Thoracic aorta endothelial cell (primary cell): ENCODE measurements at places on chromosomes 3 and 15. TPM values are rescaled to one million over a fixed set of nuclear protein-coding genes. Genes with fewer than 3 reads are reported as not detected.

GATM gene
- 0.66 and 1.3 TPM in 2 replicates for total RNA-seq

PDZRN3 gene
- total RNA-seq: 0.07 TPM in 1 of 2 replicates, not detected in the other

SIDT1 gene
- 0.27 and 0.36 TPM in 2 replicates for total RNA-seq

RTP4 gene
- total RNA-seq: 0.22 TPM in 1 of 2 replicates, not detected in the other

FGF12 gene
- 1.7 and 3.5 TPM in 2 replicates for total RNA-seq

LRRC2 gene
- 0.13 and 0.14 TPM in 2 replicates for total RNA-seq
